ENCODE measurements at places on chromosomes 6 and 20.

DNA sequence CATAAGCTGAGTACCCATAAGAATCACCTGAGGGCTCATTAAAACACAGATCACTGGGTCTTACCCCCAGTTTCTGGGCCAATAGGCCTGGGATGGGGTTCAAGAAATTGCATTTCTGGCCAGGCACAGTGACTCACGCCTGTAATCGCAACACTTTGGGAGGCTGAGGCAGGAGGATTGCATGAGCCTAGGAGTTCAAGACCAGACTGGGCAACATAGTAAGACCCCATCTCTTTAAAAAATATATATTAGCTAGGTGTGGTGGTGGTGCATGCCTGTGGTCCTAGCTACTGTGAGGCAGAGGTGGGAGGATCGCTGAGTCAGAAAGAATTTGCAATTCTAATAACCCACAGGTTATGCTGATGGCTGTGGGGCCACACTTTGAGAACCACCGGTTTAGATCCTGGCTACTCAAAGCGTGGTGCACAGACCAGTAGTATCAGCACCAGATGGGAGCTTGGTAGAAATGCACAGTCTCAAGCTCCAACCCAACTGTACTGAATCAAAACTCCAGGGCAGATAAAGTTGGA is 2.0 kb downstream of the CCM2L start:
- no peak for DNase-seq

- DNase-seq = peak; percentile 12
Observed at GRCh38 chr6:150413781-150414281, 45.0 kb downstream of the IYD start.

DNA sequence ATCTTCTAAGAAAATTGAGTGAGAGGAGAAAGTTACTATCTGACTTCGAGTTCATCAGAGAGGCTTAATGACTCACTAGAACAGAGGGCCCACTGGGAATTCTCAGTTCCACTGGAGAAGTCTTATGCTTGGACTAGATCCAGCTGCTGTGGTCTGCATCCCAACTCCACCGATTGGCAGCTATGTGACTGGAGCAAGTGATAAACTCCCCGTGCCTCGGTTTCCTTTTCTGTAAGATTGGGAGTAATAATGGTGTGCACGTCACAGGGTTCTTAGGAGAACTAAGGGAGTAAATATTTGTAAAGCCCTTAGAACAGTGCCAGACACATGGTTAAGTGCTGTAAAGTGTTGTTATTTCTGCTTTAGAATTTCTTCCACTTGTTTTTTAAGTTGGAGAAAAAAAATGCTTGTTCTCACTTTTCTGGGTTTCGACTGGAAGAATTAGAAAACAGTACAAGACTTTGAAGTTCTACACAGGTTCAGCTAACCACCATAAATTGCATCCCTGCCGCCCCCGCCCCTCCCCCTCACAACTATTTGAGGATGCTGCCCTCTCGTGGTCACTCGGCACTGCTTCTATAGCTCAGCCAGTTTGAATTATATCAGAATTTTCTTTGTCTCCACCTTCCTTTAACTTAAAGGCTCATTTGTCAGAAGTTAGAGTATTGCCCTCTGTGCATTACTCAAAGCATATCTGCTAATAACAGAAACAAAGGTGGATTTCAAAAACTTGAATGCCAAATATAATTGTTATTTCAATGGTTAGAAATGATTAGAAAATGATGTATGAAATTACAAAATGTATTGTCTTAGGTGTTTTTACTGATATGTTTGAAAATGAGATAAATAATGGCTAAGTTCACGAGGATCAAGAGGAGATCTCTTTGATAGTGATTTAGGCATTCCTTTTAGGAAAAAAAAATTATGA is 95.0 kb upstream of the IFNGR1 start:
- peak; percentile 94 for DNase-seq

DNA sequence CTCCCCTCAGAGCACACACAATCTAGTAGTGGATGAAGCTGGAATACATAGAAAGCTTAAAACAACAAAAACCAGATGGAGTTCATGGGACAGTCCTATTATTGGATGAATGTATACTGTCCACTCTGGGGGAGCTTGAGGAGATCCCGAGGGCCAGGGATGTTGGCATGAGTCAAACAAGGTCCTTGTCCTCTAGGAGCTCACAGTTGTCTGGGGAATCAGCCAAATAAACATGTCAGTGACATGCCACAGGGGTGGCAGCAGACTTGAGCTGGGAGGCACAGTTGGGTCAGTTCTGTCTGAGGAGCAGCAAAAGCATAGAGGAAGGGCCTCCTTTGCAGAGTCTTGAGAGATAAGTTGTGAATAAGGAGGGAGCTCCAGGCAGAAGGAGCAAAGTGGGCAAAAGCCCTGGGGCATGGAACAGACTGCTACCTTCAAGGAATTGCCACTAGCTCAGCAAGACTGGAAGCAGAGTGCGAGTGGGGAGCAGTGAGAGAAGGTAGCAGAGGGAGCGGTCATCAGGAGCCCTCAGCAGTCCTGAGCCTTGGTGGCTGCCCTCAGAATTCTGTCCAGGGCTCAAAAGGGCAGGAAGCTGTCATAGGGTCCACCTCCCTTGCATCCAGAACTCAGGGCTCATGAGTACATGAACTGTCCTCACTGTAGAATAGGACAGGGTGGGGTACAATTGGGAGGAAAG is 22.1 kb downstream of the L3MBTL1 start:
- no peak for DNase-seq

DNA sequence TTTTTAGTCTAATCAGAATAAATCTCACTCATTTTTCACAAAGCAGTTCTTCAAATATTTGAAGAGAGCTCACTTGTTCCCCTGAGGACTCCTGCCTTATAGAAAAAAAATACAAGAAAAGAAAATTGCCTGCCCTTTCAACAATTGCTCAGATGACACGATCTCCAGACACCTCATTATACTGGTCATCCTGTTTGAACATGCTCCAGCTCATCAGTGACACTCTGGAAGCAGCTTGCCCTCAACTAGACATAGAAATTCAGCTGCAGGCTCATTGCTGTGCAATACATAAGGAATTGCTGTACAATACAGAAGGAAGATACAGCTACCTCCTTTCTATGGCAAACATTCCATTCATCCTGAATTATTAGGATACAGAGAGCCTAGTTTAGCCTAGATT is 73.1 kb downstream of the OPN5 start:
- DNase-seq = no peak

DNA sequence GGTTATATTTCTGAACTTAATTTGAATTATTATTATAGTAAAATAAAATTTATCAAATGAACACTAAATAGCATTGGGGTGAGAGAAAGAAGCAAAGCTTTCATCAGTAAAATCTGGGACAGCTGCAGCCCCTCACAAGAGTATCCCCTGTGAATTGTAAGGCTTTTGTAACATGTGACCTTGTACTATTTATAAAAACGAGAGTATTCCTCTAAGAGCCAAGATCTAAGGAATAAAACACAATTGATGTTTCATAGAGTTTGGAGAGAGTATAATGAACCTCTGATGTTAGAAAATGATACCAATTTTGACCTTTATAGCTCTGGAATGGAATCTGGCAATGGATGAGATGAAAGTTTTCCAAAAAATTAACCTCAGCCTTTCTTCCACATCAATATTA is 617.2 kb upstream of the ID4 start:
- DNase-seq = no peak

DNA sequence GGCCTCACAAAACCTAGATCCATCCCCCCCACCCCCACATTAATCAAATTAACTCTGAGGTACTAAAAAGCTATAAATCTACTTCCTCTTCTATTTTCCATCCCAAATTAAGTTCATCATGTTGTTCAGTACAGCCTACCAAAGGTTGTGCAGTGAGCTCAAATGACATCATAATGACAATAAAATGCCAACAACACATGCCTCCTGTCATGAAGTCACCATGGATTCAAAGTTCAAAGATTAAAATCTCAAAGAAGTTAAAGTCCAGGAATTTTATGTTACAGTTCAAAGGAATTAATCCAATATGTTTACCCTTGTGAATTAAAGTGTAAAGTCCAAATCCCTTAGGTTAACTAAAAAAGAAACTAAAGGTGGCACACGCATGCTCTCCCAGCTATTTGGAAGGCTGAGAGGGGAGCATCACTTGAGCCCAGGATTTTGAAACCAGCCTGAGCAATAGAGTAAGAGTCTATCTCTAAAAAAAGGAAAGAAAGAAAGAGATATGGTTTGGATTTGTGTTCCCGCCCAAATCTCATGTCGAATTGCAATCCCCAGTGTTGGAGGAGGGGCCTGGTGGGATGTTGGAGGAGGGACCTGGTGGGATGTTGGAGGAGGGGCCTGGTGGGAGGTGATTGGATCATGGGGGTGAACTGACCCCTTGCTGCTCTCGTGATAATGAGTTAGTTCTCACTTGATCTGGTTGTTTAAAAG is 25.7 kb upstream of the SIRT5 start:
- no peak for DNase-seq
